Activated naive CD4-positive, alpha-beta T cell (primary cell): ENCODE measurements at places on chromosomes 7 and 10.

GRCh38 chr10:124691421-124692099 is 52.6 kb downstream of the FAM53B start:
- no peak for DNase-seq

GRCh38 chr7:12757443-12757842 is 70.0 kb downstream of the ARL4A start:
- no peak for DNase-seq

DNA sequence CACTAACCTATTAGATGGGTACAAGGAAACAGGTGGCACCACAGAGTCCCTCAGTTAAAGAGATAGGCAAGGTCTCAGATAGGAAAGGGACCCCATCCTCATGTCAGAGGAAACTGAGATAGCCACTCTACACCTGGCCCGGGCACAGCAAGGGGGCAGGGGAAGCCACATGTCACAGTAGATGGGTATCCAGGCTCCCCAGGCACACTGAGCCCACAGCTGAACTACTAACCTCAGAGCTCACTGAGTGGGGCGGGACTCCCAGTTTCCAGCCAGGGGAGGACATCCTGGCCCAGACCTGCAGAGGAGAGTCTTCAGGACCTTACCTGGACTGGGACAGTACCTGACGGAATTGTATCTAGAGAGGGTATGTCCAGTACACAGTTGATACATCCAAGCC is 3.7 kb upstream of the CDHR1 start:
- no peak for DNase-seq

- DNase-seq: no peak
These were observed 4.5 kb downstream of the SAP25 start for GRCh38 chr7:100568896-100569844.

- no peak for DNase-seq
These were observed 54.4 kb downstream of the ZNF503 start for GRCh38 chr10:75347186-75347585.

DNA sequence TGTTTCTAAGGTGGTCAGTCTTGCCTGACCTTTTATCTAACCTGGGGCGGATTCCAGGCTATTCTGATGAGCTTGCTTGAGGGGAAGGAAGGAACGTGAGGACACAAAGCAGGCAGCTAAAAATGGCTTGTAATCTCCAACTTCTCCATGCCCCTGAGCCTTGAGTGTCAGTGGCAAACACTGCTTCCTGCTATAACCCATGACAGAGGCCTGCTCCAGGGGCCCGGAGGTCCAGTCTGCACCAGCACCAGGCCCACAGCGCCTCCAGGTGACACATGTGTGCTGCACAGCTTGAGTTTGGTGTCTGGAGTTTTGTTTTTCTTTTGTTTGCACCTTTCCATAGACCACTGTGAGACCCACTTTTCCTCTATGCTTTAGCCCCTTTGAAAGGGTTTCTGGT is 207.9 kb downstream of the PAXIP1 start:
- no peak for DNase-seq

DNA sequence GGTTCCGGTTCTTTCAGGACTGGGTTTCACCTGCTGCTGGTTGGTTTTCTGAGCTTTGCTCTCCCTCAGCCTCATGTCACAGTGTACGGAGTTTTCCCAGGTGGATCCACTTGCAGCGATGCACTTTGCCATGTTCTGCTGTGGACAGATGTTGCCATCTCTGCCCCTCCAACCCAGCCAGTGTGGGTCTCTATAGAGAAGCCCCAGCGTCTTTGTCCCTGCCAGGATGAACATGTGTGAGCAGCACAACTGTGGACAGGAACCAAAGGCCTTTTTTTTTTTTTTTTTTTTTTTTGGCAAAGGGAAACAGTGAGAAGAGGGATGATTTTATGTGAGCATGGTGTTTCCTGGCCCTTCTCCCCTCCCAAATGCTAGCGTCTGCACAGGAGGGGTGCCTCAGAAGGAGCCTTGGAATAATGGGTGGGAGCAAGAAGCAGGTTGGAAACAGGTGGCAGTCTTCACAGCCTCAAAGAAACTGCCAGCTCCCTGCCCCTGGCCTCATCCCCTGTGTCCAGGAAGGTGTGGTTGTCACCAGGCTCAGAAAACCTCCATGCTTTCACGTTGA is 106.5 kb downstream of the RPS24 start:
- no peak for DNase-seq

GRCh38 chr10:8050556-8051108 is 3.9 kb upstream of the GATA3 start:
- DNase-seq: no peak

GRCh38 chr10:102120991-102121738 is 997 bp upstream of the LDB1 start:
- DNase-seq: no peak

GRCh38 chr10:69898524-69898923 is 96.8 kb downstream of the COL13A1 start:
- DNase-seq: no peak
